Lower leg skin (tissue), 4 donors: ENCODE measurements at places on chromosomes 6 and 20. TPM values are rescaled to one million over a fixed set of nuclear protein-coding genes. Genes with fewer than 3 reads are reported as not detected.

SPATA2 gene
- 5.3 TPM for total RNA-seq

PACRG gene
- total RNA-seq: 3.9 TPM

SLC25A27 gene
- 20.2 TPM for total RNA-seq

SYNDIG1 gene
- not detected for total RNA-seq

METTL24 gene
- not detected for total RNA-seq

RFX6 gene
- not detected for total RNA-seq

MEA1 gene
- total RNA-seq: 70.0 TPM

FNDC1 gene
- 0.30 TPM for total RNA-seq

OR2H1 gene
- not detected for total RNA-seq

PGC gene
- total RNA-seq: 0.42 TPM

EBF4 gene
- total RNA-seq: 6.5 TPM

GRCh38 chr6:29796026-29796425 lies 31.6 kb upstream of the HLA-G start:
- DNase-seq: no peak

DNA sequence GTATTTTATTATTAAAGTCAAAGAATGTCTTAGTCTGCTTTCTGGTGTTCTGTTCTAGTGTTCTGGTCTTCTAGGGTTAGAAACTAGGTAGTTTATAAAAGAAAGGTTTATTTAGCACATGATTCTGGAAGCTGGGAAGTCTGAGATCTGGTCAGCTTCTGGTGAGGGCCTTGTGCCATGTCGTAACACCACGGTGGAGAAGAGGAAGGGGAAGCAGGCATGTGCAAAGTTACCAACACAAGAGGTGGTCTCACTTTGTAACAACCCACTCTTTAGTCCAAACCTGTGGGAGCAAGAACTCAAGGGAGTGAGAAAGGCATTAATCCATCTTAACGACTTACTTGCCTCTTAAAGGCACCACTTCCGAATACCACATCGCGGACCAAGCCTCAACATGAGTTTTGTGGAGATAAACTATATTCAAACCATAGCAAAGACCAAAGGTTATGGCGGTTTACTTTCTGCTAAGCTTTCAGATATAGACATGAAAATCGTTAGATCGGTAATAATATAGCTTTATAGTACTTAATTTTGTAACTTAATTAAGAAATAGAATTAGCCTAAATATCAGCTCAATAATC lies 99.4 kb downstream of the NCOA3 start:
- DNase-seq: no peak

DNA sequence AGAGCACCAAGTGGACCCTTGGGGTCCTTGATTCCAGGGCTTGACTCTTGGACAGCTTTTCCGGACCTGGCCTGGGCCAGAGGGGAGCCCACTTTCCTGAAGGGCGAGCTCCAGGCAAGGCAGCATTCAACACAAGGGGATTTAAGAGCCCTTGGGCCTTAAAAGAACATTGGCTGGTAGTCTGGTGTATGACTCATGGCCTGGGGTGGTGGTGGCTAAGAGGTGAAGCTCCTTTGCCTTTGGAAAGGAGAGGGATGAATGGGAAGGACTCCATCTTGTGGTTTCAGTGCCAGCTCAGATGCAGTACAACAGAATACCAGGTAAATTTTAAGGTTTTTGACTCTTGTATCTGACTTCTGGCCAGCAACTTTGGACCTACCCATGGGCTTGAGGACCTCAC lies 760.7 kb downstream of the GRIK2 start:
- DNase-seq: no peak

DNA sequence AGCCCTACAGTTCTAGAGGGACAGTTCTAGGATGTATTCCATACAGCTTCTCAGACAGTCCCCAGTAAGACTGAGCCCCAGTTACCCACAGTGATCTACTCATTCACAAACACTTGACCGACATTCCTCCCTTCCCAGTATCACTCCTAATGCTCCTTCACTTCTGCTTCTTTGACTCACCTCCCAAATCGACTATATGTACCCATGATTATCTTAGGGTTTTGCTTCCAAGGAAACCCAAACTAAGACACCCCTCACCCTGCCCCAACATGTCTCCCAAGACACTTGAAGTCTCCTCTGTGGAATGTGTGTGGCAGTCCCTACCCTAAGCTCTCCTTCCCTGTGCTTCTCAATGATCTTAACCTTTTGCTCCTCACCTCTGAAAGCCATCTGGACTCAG lies 23.6 kb upstream of the TGM6 start:
- DNase-seq: no peak

DNA sequence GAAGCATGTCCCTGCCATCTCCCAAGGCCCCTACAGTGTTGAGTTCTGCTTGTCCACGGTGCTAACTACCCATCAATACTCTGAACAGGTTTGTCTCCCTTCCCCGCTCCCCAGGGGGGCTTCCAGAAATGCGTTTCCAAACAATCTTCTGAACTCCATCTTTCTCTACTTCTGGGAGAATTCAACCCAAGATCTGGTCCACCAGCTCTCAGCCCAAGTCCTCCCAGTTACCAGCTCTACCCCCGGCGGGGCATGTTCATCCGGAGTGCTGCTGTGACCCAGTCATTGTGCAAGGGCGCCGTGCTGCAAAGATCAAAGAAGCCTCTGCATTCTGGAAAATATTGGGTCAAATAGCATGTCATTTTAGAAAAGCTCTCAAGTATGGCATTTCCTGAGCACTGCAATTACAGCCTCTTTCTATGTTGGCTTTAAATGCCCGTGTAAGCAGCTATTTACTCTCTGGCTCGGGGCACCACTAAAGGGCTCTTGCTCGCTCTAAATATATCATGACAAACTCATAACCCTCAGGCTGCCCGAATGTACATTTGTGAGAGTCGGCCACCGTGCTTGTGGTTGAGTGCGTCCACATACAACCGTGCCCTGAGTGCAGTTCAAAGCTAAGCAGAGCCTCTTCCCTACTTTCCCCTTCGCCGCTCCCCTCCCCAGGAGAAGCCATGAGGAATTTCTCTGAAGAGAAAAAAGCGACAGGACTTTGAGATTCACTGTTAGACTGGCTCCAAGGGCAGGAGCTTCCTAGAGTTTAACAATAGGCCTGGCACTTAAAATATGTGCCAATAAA lies 71.6 kb downstream of the BANF2 start:
- no peak for DNase-seq

- DNase-seq: no peak
These were observed 8.0 kb downstream of the TGM2 start for GRCh38 chr20:38156888-38157634.

- DNase-seq: no peak
These were observed 38.0 kb upstream of the HIVEP1 start for GRCh38 chr6:11974089-11974488.

- no peak for DNase-seq
These were observed 3.3 kb downstream of the FGD2 start for GRCh38 chr6:37008484-37009465.

GRCh38 chr6:107628878-107629277 lies 139.0 kb downstream of the SOBP start:
- no peak for DNase-seq

DNA sequence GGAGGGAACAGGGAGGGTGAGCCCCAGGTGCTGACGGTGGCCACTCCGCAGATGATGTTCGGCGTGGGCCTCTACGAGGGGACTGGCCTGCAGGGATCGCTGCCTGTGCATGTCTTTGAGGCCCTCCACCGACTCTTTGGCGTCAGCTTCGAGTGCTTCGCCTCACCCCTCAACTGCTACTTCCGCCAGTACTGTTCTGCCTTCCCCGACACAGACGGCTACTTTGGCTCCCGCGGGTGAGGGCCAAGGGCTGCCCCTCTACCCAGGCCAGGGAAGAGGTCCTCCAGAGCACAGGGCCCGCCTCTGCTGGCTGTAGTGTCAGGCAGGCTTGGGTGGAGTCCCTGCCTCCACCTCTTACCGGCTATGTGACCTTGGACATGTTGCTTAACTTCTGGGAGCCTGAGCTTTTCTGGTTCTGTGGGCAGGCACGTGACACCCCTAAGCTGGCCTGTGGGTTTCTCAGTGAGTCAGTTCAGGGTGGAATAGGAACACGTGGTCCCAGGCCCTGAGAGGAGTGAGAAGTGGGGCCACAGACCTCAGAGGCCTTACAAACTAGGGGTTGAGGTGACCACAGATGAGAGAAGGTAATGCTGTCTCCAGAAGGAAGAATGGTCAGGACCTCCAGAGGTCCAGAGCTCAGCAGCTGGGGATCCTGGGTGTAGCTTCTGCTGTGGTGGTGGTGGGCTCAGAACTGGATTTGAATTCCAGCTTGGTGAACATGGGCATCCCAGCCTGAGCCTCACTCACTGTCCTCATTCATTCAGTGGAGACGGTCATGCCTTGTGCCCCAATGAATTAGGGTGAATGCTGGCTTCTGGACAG lies 11.9 kb downstream of the PCIF1 start:
- peak; percentile 91 for DNase-seq

- no peak for DNase-seq
These were observed 586.6 kb downstream of the KIF16B start for GRCh38 chr20:15986690-15987089.

DNA sequence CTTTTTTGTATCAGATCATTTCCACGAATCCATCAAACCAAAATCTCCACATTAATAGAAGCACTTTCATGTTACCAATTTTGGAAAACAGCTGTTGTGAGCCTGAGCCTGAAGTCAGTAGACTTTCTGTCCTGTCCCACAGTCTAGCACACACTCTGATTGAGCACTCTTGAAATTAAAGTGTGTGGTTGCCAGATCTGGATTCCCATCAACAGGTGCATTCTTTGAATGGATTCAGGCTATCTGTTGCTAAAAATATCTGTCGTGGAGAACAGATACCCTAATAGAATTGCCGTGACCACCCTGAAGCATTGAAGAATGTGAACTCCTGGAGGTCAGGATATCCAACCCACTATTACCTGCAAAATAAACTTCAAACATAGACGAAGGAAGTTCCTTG lies 73.3 kb downstream of the TFAP2A start:
- DNase-seq: peak; percentile 3
